ENCODE measurements at places on chromosomes 4 and X. TPM values are rescaled to one million over a fixed set of nuclear protein-coding genes. Genes with fewer than 3 reads are reported as not detected.
A peak's percentile ranks its signal among the peaks of the same experiment; 100 is the strongest.

DNA sequence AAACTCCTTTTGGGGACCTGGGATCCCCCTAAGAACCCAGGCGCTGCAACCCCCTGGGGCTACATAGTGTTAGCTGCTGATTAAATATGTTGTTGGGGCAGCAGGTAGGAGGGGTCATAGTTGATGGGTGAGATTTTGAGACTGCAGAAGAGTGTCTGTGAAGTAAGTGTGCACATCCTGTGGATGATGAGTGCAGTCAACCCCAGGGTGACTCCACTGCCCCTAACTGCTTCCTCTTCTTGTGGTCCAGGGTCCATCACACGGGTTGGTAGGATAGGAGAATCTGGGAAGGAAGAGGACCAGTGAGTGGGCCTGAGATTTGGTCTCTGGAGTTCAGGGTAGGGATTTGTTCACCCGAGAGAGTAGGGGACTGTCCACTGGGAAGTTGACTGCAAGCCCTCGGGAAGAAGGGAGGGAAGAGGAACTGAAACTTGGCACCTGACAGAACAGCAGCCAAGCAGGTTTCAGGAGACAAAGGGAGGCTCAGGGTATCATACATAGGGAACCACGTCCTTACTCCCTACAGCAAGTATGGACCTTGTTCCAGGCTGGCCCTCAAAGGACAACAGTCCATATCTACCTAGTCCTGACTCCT, 8.5 kb downstream of the DLG3 start:
- peak overlapping the region; percentile 45 for H3K27ac ChIP-seq
- DNase-seq, result no peak
- peak overlapping the region; percentile 92 for H3K4me3 ChIP-seq
- no peaks in the 10 kb centered on the region for H3K36me3 ChIP-seq

DNA sequence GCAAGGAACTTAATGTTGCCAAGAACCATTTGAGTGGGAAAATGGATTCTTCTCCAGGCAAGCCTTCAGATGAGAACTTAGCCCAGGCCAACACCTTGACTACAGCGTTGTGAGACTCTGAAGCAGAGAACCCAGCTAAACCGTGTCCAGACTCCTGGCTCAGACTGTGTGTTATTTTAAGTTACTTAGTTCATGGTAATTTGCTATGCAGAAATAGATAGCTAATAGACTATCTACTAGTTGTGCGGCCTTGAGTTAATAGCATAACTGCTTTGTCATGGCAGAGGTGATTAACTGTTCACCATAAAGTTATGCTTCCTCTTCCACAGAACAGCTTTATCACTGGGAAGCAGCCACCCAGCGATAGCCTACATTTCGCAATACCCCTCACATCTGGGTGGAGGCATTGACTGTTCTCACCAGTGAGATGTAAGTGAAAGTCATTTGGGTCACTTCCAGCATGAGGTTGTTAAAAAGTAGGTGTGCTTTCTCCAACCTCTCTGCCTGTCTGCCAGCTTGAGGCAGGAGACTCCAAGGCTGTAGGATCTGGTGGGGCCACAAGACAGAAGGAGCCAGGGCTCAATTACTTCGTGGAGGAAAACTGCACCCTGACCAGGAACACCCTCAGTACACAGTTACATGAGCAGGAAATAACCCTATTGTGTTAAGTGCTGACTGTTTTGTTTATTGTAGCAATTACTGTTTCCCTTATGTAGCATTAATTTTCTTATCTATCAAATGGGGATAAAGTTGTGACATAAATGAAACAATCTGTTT, 94.2 kb downstream of the GPAT3 start:
- peak overlapping the region; percentile 36 for H3K27ac ChIP-seq
- peaks cover 4% of the 10 kb centered on the region for H3K36me3 ChIP-seq

CENPU gene
- 16.9 TPM for total RNA-seq

RHOXF1 gene
- total RNA-seq, result not detected

- H3K4me3 ChIP-seq, result peak overlapping the region; percentile 93
- peak; percentile 11 for DNase-seq
- peaks cover 12% of the 10 kb centered on the region for H3K27me3 ChIP-seq
These were observed 421 bp downstream of the MECP2 start for GRCh38 chrX:154097003-154097588.
